NCI-H1436 (cell line): ENCODE measurements at places on chromosomes 3 and 15.

DNA sequence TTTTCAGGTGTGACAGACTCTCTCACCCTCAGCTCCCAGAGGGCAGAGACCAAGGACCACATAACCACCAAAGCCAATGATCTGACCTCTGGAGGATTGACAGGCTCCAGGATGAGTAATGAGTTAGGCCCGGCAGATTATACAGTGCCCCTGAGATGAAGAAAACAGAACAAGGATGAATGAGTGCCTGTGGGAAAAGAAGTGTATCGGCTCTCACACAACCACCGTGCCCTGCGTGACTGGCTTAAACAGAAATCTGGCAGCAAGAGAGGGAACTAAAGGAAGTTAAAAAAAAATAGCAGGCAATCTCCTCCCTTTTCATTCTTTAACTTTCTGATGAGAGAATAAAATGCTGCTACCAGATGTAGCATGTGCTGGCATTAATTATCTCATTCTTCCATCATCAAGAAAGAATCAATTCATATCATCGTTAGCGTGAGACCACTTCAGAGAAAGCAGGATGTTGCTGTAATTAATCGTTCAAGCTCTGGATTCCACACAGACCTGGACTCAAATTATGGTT lies 227.5 kb upstream of the COL8A1 start:
- DNase-seq: no peak

GRCh38 chr3:161230621-161231171 lies 9.6 kb downstream of the NMD3 start:
- DNase-seq: no peak

DNA sequence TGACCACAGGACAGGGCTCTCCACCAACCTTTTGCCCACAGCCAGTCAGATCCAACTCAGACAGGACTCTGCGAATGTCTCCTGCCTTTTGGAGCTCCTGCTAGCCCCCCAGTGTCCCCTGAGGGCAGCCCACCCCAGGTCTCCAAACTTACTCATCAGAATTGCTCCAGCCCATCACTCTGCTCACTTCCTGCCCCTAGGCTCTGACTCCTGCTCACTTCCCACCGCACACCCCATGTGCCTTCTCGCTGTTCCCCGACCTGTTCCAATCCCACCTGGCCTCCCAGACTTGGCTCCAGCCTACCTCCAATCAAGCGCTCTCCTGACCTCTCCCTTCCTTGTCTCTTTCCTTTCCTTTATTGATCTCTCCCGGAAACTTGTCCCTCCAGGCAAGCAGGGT lies 5.9 kb upstream of the STRA6 start:
- DNase-seq: no peak

- no peak for DNase-seq
Observed at GRCh38 chr3:185823078-185824044, 1.5 kb downstream of the IGF2BP2 start.

GRCh38 chr3:59731943-59732342 lies 682.1 kb upstream of the CFAP20DC start:
- DNase-seq: no peak

DNA sequence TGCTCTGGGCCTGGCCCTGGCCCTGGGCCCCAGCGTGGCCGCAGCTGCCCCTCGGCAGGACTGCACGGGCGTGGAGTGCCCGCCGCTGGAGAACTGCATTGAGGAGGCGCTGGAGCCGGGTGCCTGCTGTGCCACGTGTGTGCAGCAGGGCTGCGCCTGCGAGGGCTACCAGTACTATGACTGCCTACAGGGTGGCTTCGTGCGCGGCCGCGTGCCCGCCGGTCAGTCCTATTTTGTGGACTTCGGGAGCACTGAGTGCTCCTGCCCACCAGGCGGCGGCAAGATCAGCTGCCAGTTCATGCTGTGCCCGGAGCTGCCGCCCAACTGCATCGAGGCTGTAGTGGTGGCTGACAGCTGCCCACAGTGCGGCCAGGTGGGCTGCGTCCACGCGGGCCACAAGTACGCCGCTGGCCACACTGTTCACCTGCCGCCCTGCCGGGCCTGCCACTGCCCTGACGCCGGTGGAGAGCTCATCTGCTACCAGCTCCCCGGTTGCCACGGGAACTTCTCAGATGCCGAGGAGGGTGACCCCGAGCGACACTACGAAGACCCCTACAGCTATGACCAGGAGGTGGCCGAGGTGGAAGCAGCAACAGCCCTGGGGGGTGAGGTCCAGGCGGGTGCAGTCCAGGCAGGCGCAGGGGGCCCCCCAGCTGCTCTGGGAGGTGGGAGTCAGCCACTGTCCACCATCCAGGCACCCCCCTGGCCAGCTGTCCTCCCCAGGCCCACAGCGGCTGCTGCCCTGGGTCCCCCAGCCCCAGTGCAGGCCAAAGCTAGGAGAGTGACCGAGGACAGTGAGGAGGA lies 21.7 kb downstream of the FBLN2 start:
- DNase-seq: no peak

- DNase-seq: no peak
Observed at GRCh38 chr3:8606701-8607231, 37.8 kb downstream of the SSUH2 start.

GRCh38 chr3:123084192-123084591 lies 17.4 kb downstream of the PDIA5 start:
- DNase-seq: peak; percentile 40

DNA sequence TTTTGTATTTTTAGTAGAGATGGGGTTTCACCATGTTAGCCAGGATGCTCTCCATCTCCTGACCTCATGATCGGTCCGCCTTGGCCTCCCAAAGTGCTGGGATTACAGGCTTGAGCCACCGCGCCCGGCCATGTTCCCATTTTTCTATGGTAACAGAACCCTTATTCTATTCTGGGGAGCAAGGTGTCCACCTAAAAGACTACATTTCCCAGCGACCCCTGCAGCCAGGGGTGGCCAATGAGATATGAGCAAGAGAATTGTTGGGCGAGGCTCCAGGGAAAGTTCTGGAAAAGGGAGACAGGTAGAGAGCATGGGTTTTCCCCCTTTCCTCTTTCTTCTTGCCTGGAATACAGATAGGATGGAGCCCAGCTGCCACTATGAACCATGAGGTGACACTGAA lies 96.9 kb downstream of the LINGO1 start:
- no peak for DNase-seq

DNA sequence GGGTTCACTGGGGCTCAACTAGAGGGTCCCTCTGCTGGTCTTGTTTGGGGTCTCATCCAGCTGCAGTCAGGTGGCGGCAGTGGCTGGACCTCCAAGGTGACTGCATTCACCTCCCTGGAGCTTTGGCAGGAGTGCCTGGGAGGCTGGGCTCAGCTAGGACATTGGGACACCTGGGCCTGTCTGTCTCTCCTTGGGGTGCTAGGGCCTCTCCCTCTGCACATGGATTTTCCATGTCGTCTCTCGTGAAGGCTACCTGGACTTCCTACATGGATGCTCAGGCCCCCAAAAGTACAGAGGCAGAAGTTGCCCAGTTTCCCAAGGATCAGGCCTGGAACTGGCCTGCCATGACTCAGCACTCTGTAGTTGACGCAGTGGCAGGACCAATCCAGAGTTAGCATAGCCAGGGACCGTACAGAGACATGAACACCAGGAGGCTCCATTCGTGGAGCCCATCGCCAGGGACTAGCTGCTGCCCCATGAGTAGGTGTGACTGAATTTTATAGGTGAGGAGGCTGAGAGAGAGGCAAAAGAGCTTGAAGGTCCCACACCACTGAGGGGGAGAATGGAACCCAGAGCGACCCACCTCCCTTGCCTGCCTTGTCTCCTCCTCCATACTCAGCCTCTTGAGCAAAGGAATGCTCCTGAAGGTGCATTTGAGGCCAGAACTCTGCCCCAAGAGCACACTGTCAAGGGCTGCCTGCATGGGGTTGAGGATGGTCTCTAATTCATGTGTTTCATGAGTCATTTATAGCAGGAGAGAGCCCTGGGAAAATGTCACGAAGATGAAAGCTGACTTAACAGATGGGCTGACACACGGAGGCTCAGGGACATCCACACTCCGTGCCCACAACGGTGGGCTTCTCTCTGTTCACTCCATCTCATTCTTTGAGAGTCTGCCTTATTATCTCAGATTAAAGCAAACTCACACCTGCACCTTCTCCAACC lies 13.0 kb upstream of the ALDH1A3 start:
- no peak for DNase-seq

DNA sequence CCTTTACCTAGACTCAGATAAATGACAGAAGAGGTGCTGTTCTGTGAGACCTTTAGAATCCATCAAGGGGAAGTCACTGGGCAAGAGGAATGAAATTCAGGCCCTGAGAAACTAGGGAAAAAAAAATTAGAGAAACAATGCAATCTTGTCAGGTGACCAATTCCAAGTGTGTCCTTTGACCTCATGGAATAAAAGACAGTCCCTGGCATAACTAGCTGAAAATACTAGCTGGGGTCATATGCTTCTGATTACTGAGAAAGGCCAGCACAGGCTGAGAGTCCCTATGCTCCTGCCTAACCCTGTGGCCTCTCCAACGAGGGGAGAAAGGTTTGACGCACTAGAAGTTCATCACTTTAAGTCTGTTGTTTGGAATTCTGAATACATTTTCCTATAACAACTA lies 167.3 kb downstream of the XXYLT1 start:
- DNase-seq: no peak

GRCh38 chr3:192887047-192887446 lies 30.6 kb downstream of the MB21D2 start:
- DNase-seq: no peak

- DNase-seq: no peak
Observed at GRCh38 chr15:40815042-40815698, 7.9 kb upstream of the DNAJC17 start.

GRCh38 chr15:33737687-33738601 lies 230.4 kb upstream of the CHRM5 start:
- no peak for DNase-seq

- no peak for DNase-seq
Observed at GRCh38 chr3:194497799-194498575, 11.2 kb upstream of the ATP13A3 start.

- DNase-seq: no peak
Observed at GRCh38 chr3:148790370-148790769, 37.2 kb upstream of the CPB1 start.

- DNase-seq: no peak
Observed at GRCh38 chr3:55165278-55165677, 237.4 kb upstream of the LRTM1 start.

DNA sequence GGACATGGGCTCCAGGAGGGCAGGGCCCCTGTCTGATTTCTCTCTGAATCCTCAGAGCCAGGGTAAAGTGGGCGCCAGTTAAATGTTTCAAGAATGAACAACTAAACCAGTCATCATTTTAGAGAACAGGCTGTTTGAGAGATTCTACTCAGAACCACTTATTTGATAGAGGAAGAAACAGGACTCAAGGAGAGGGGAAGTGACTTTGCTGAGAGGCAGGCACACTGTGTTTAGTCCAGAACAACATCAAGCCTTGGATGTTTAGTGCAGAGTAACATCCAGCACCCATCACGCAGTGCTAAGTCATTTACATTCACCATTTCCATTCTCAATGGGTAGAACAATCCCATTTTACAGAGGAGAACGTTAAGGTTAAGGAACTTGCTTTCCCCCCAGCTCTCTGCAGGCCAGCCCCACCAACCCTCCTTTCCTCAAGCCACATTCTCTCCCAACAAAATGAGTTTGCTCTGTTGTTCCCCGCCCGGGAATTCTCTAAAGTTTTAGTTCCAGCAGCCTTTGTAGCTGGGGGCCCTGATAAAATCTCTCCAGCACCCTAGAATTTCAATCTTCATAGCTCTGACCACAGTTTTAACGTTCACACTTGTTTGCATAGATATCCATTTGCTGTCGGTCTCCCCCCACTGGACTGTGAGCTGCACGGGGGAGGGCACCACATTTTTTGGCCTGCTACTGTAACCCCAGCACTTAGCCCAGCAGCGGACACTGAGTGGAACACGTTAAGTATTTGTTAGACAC lies 962 bp downstream of the NMNAT3 start:
- DNase-seq: no peak

- no peak for DNase-seq
Observed at GRCh38 chr3:169990431-169990830, 23.8 kb downstream of the SEC62 start.
